ENCODE measurements at places on chromosomes 2 and 18.

GRCh38 chr18:42915299-42915698 is 200.2 kb downstream of the RIT2 start:
- no peak for DNase-seq

DNA sequence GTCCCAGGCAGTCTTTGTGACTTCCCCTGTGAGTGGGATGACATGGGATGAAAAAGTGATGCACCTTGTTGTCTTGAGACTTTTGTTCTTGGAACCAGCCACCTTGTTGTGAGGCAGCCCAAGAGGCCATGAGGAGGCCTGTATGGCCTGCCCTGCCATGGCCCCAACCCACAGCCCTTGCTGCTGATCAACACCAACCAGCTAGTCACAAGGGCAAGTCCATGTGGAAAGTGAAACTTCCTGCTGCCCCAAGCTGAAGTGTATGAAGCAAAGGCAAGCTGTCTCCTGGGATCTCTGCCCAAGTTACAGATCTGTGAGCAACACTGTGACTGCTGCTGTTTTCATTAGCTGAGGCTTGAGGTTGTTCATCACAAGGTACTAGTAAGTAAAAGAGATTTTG is 21.6 kb downstream of the TMEM18 start:
- DNase-seq: no peak

GRCh38 chr2:128651000-128651399 is 332.3 kb upstream of the HS6ST1 start:
- DNase-seq: no peak

GRCh38 chr2:67215214-67216055 is 181.7 kb upstream of the ETAA1 start:
- DNase-seq: no peak

- no peak for DNase-seq
Observed at GRCh38 chr18:71784777-71785176, 759.4 kb downstream of the CBLN2 start.

DNA sequence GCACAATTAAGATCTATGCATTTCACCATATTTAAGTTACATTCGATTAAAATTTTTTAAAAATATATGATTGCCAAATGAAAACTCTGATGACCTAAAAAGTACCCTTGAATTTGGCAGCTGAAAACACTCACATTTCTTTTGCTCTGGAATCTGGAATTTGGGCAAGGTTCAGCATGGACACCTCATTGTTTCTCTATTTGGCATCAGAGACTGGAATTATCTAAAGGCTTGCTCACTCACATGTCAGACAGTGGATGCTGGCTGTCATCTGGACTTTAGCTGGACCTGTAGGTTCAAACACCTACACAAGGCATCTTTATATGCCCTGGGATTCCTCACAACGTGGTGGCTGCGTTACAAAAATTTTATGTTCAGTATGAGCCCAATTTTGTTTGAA is 16.1 kb downstream of the MBOAT2 start:
- DNase-seq: no peak

DNA sequence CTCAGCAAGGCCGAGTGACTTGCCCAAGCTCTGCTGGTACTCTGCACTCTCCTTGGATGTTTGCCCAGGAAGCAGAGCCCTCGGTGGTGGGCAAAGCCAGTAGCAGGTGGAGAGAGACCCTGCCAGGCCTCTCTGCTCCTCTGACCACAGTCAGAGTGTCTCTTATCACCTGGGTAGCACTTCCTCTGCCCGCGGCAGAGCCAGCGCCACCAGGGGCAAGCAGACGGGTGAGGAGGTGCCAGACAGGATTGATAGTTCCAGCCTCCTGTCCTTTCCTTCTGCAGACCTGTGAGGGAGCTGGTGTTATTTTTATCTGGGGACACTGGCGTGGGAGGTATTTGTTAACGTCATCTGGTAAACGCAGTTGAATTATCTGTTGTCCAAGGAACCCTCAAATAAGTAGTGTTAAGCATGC is 152.9 kb downstream of the SMAD7 start:
- no peak for DNase-seq

DNA sequence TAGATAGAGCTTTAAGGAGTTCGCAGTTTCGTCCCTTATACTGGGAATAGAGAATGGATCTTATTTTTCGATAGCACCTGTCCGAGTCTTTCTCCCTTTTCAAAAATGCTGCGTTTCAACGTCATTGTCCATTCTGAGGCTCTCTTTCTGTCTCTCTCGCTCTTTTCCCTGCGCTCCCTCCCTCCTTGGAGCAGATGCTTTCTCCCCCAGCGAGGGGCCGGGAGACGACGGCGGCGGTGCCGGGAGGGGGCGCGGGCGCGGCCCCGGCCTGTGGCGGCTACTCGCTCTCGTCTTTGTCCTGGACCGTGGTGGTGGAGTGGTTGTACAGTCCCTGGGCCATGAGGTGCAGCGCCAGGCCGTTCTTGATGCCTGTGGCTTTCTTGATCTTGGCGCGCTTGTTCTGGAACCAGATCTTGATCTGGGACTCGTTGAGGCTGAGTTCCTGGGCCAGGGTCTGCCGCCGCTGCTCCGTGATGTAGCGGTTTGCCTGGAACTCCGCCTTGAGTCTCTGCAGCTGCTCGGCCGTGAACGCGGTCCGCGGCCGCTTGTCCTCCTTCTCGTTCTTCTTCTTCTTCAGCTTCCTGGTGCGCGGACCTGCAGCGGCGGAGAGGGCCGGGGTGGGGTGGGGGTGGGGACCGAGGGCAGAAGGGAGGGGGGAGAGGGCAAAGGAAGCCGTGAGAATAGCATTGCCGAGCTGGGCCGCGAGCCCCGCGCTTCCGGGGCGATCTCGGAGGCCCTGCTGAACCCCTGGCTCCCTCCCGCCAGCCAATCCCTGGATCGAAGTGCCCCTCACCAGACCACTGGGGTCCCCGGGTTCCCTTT is 4.6 kb downstream of the EN1 start:
- no peak for DNase-seq

DNA sequence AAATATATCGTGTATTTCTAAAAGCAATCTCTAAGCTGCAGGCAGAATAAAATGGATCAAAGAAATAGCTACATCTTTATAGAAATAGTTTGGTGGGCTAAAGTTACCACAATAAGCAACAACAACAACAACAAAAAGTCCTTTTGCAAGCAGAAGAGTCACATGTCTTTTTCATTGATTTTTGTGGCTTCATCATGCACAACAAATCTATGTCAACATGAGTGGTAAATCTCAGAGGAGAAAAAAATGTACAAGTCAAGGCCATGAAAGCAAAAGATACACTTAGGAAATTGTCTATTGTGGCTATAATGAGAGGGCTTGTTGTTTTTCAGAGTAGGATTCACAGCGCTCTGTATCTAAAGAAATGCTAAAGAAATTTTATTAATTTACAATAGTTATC is 269.7 kb downstream of the GRB14 start:
- DNase-seq: no peak

- no peak for DNase-seq
Observed at GRCh38 chr18:43776997-43777396, 499.7 kb upstream of the SYT4 start.

DNA sequence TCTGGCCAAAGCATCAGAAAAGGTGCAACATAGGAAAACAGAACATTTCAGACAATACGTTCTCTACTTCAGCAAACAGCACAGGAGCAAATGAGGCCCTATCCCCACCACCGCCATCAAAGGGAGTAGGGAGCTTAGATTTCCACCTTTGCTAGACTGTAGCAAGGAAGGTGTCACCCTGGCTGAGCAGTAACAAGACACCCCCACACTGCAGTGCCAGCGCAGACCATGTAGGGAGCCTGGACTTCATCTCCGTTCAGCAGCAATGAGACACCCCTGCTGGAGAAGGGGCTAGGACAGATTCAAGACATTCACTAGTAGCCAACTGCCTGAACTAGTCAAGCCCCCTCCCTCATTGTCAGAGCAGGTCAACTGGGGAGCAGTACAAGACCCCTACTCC is 160.1 kb upstream of the CBLN2 start:
- no peak for DNase-seq

GRCh38 chr18:3538456-3538855 is 88.5 kb downstream of the TGIF1 start:
- no peak for DNase-seq

- no peak for DNase-seq
Observed at GRCh38 chr18:32271672-32272208, 81.9 kb downstream of the MEP1B start.

GRCh38 chr2:100274076-100274475 is 48.2 kb downstream of the LONRF2 start:
- DNase-seq: no peak

GRCh38 chr2:83517727-83518368 is 941.2 kb downstream of the SUCLG1 start:
- DNase-seq: no peak

GRCh38 chr18:79857082-79857671 is 59.4 kb downstream of the KCNG2 start:
- DNase-seq: no peak

- DNase-seq: no peak
Observed at GRCh38 chr2:212752730-212753351, 214.2 kb upstream of the ERBB4 start.

DNA sequence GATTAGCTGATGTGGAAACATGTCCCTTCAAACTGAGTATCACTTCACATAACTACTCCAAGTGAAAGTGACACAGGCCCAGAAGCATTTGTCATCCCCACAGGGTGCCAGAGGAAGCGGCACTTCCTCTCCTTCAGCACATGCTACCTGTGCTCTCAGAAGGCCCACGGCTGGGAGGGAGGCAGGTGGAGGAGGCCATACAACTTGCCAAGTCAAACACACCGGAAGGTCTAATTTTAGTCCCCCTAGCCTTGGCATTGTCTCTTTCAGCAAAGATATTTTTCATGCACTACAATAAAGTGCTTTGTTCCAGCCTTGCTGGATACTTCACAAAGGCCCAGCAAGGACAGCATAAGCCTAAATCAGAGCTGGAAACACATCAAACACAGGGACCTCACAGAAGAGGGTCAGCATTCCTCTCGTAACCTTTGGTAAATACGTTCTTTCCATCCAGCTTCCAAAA is 38.0 kb downstream of the VSNL1 start:
- DNase-seq: no peak

- no peak for DNase-seq
Observed at GRCh38 chr18:4453874-4454536, 1.1 kb downstream of the DLGAP1 start.

DNA sequence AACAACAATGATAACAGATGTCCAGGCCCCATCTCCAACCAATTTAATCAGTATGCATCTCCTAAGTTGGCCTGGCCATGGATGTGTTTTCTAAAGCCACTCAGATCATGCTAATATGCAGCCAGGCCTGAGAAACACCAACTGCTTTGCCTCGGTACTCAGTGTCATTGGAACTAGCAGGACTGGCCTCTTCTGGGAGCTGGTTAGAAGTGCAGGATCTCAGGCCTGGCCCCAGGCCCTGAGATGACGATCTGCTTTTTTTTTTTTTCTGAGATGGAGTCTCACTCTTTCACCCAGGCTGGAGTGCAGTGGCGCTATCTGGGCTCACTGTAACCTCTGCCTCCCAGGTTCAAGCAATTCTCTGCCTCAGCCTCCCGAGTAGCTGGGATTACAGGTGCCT is 69.1 kb downstream of the IRS1 start:
- DNase-seq: no peak

DNA sequence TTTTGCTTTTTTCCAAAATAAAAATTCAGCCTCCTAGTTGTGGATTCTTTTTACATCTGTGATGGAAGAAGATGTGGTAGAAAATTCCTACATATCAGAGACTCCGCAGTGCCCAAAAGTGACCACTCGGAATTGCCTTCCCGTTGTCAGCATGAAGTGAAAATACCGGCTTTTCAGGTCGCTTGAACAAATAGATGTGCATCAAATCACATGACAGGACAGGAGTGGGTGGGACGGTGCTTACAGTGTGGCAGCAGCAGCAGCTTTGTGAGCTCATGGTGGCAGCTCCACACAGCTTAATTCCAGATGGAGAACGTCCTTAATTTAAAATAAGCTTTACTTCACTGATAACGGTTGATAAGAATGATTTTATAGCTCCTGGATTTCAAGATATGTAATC is 20.3 kb downstream of the SALL3 start:
- no peak for DNase-seq

DNA sequence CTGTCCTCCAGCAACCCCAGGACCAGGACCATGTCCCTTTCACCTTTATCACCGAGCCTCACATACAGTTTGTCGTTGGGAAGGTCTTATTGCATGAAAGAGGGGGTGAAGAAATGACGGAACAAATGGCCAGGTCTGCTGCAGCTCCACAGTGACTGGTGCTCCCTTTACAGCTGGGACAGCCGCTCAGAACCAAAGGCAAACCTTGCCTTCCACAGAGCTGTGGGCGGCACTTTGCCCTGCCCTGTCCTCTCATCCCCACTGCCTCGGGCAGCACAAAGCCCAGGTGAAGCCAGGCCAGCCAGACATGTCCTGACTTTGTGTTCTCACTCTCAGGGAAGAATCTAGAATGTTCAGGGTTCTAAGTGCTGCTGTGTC is 961 bp downstream of the GPR55 start:
- DNase-seq: no peak

- DNase-seq: no peak
Observed at GRCh38 chr2:143584936-143585335, 455.7 kb downstream of the ARHGAP15 start.

- DNase-seq: no peak
Observed at GRCh38 chr2:48449073-48449840, 80.7 kb upstream of the STON1 start.

- DNase-seq: no peak
Observed at GRCh38 chr2:3703757-3704355, 481 bp downstream of the DCDC2C start.
